Kidney (tissue), 22 donors: ENCODE measurements at places on chromosomes 6 and 20.

DNA sequence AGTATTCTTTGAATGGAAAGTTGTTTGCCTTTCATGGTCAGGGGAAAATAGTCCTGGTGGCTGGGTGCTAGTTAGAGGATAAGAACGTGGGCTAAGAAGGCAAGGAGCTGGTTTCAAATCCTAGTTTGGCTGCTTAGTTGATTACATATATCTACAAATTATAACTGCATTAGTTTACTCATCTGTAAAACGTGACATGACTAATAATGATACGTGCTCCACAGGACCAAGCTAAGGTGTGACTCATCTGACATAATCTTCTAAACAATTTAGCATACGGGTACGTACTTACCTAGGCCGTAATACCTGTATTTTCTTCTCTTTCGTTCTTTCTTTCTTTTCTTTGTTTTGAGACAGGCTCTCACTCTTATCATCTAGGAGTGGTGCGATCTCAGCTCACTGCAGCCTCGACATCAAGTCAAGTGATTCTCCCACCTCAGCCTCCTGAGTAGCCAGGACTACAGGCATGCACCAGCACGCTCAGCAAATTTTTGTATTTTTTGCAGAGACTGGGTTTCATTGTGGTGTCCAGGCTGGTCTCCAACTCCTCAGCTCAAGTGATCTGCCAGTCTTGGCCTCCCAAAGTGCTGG lies 1274.2 kb upstream of the GJE1 start:
- DNase-seq, result no peak

GRCh38 chr6:51098791-51099190 lies 280.1 kb downstream of the TFAP2B start:
- DNase-seq, result no peak

GRCh38 chr6:252775-253535 lies 39.3 kb upstream of the DUSP22 start:
- no peak for DNase-seq

GRCh38 chr6:84037425-84038089 lies 4.0 kb downstream of the MRAP2 start:
- DNase-seq, result no peak

- no peak for DNase-seq
Measured at GRCh38 chr6:134061440-134061839, 9.0 kb upstream of the SLC2A12 start.

GRCh38 chr6:10542213-10542612 lies 21.1 kb downstream of the GCNT2 start:
- DNase-seq, result no peak

GRCh38 chr6:40353197-40353966 lies 233.8 kb downstream of the LRFN2 start:
- DNase-seq, result no peak

GRCh38 chr20:61958773-61959700 lies 106.6 kb downstream of the TAF4 start:
- no peak for DNase-seq

- DNase-seq, result peak; percentile 58
Measured at GRCh38 chr6:14436592-14437132, 319.1 kb downstream of the CD83 start.

DNA sequence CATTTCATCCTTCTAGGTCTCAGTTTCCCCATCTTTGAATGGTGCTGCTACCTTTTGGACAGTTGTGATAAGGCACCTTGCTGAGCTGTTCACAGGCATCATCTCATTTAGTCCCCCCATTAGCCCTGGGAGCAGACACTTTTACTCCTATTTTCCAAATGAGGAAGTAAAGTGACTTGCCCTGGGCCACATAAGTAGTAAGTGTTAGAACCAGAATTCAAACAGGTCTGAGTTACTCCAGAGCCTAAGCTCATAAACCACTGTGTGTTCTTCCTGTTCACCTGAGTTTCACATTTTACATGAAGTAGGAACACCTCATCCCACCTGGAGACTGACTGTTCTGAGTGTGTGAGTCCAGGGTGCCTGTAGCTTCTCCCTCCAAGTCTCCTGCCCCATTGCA lies 43.5 kb upstream of the EPB41L1 start:
- DNase-seq, result no peak

GRCh38 chr6:127300411-127300810 lies 33.7 kb downstream of the RNF146 start:
- no peak for DNase-seq

- DNase-seq, result no peak
Measured at GRCh38 chr6:87918461-87918941, 129.1 kb upstream of the SPACA1 start.

- no peak for DNase-seq
Measured at GRCh38 chr6:41690541-41691330, 44.7 kb downstream of the TFEB start.

GRCh38 chr20:16378712-16379370 lies 194.4 kb downstream of the KIF16B start:
- DNase-seq, result no peak

DNA sequence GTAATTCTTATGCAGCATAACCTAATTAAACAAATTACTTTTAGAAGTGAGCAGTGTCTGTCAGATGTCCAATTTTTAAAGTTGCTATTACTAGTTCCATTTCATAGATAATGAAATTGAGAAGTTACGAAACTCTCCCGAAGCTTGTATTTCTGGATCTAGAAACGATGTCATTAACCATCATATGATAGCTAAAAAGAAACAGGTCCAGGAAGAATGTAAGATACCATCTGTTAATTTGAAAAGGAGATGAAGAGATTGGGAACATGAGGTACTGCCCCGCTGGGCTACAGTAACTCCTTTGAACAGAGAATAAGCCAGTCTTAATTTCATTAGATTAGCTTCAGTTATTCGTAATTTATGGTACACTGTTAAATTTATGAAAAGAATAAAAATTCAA lies 47.5 kb upstream of the TMX4 start:
- no peak for DNase-seq

DNA sequence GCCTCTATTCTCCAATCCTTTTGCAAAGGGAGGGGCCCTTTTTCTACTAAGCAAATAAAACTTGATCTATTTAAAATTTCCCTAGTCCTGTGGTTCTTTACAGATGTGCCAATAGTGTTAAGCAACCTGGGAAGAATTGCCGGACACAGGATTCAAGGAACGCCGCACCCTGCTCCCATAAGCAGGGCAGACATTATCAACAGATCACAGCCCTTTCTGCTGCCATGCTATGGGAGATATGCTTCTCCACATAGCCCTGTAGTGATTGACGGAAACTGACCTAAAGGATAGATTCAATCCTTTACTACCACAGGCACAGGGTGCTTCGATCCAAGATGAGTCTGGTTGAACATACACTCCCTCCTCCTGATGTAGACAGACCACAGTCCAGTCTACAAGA lies 118.4 kb upstream of the TRAF3IP2 start:
- DNase-seq, result no peak

- no peak for DNase-seq
Measured at GRCh38 chr6:129525055-129525454, 184.9 kb downstream of the ARHGAP18 start.

DNA sequence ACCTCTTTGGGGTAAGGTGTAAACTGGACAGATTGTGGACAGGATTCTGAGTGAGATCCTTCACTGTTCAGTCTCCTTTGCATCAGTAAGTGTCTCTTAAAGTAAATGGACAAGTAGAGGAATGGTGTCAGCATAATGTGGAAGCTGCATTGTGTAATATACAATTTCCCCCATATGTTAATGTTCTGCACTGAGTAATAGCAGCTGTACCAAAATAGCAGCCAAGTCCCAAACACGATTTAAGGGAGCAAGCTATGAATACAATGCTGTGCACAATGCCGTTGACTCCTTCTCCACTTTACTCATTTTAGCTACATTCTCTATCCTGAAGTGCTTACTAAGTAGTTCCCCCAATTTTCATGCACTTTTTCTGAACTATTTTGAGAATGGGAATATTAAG lies 21.1 kb upstream of the TRIM26 start:
- no peak for DNase-seq

DNA sequence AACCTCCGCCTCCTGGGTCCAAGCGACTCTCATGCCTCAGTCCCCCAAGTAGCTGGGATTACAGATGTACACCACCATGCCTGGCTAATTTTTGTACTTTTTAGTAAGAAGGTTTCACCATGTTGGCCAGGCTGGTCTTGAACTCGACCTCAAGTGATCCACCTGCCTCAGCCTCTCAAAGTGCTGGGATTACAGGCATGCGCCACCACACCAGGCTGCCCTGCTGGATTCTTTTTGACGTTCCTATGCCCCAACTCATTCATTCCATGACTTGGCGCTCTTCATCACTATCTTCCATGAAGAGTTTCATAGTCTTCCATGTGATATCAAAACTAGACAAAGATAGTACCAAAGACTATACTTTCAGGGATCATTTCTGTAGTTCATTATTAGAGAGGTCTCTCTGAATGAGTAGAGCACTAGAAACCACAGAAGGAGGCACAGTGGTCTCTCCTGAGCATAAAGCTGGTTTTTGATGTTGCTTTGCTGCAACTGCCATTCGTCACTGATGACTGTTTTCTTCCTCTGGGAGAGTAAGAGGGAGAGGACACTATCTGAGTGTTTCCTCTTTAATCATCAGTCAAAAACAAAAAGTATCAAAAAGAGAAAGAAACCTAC lies 23.5 kb downstream of the DNAAF9 start:
- no peak for DNase-seq

DNA sequence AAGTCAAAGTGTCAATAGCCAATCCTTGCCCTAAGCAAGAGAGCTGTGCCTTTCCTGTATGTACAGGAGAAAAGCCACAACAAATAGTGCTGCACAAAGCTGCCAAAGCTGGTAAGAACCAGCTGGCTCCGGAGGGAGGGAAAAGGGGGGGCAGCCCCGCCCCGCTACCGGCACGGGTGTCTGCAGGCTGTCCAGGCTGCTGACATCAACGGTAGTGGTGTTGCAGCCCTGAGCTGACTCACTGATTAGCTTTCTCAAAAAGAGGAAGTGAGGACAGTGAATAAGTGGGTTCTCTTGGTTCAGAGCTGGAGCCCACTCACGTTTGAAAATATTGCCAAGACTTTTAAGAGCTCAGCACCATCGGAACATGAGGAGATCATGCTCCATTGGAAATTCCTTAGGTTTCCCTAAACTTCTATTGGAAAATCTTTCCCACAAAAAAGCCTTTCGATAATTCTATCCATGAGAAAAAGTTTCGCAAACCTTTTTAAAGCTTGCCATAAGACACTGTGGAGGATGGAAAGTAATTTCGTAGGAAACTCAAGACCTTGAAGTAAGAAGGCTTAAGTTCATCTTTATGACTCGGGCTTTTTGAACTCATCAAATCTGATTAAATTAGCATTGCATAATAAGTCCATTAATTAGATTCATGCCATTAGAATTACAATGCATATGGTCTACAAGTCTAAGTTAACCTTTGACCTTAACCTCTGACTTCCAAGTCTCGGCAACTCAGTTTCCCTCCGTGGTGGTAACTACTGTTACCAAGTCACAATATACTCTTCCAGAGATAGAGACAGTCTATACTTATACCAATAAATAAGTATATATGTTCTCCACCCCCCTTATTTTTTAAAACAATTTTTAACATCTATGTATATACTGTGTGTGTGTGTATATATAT lies 67.0 kb downstream of the TNFRSF21 start:
- DNase-seq, result peak; percentile 93

- no peak for DNase-seq
Measured at GRCh38 chr6:6091608-6092002, 84.9 kb upstream of the NRN1 start.

GRCh38 chr6:71248306-71248765 lies 40.3 kb upstream of the OGFRL1 start:
- DNase-seq, result peak; percentile 79

DNA sequence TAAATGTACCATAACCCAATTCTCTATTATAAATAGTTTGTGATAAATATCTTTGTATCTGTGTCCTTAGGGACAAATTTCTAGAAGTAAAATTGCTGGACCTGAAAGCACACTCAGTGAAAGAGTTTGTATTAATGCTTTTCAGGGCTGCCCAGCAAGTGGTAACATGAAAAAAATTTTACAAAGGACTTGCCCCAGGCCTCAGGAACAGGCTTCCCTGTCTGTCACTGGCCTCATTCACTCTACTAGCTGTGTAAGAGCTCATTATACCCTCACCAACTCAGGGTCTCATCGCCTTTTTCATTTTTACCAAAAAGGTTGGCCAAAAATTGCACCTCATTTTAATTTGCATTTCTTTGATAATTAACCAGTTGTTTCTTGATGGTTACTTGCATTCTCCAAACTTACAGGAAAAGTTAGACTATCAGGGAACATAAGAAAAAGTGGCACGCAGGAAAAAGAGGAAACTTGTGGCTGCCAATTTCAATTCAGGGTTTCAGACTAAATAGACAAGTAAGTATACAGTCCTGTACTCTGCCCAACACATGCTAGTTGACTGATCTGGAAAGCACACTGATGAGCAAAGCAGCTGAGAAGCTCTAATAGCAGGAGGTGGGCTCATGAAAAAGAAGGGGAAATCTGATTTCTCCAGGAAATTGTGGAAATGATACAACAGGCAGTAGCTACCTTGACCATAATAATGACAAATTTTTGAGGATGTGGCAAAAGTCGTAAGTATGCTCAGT lies 161.5 kb downstream of the KIF6 start:
- DNase-seq, result no peak

- DNase-seq, result peak; percentile 14
Measured at GRCh38 chr6:144283646-144284477, 1.3 kb upstream of the UTRN start.

GRCh38 chr6:18317850-18318249 lies 53.5 kb upstream of the DEK start:
- DNase-seq, result no peak

- no peak for DNase-seq
Measured at GRCh38 chr20:13121840-13122515, 99.1 kb upstream of the ISM1 start.

GRCh38 chr6:103284835-103285234 lies 1574.9 kb downstream of the HACE1 start:
- DNase-seq, result no peak

GRCh38 chr6:17995414-17995813 lies 8.0 kb upstream of the KIF13A start:
- DNase-seq, result no peak

- no peak for DNase-seq
Measured at GRCh38 chr6:149468179-149468578, 16.6 kb downstream of the ZC3H12D start.

DNA sequence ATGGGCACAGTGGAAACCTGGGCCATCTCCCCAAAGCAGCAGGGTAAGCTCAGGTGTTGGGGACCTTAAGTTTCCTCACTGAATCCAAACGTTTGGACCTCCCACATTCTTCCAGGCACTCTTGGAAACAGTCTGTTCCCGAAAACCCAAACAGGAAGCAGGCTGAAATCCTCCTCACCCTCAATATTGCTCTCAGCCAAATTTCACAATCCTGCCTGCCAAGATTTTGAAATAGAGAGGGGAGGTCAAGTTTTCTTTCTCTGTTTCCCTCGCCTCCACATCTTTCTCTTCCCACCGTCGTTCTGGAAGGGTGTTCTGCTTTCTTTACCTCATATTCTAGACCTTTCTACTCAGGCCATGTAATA lies 392.0 kb upstream of the SASH1 start:
- no peak for DNase-seq

GRCh38 chr20:36663031-36663430 lies 17.0 kb upstream of the SLA2 start:
- DNase-seq, result no peak
